GM20000 (cell line): ENCODE measurements at places on chromosomes 12 and 14.

DNA sequence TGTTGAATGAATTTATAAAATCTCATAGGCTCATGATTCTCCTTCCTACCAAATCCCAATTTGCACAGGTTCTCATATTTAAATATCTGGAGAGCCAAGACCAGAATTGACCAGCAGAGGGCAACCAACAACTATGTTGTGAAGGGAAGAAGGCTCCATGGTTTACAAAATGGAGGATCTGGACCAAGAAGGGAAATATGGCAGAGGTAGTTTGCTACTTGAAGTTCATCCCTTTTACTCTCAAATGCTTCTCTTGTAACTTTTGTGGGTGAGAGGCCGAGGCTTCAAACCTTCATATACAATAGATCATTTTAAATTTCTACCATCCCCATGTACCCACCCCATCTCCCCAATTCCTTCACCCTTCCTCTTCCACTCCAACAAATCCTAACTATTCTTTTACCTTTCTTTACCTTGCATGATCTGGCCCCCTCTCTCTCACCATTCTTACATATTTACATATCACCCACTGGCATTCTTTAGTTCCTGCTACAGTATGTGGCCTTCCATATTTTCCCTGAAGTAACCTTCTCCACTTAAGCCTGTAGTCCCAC lies 3.8 kb upstream of the SMARCC2 start:
- peak; percentile 81 for DNase-seq

DNA sequence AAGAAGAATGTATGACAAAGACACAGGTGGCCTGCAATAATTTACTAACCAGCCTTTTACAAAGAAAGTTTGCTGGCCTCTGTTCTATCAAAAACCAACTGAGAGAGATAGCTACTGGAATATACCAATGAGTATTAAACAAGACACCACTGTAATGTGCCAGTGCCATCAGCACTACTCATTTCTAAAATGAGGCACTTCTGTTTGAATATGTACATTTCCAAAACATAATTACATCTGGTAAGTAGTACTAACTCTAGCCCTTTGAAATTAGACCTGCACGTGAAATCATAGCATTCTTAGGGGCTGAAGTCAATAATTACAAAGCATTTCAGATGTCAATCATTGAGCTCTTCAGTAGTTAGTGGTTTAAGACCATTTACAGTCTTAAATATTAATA lies 6.9 kb upstream of the SYCP3 start:
- DNase-seq = no peak

GRCh38 chr12:1608713-1609119 lies 14.3 kb upstream of the FBXL14 start:
- DNase-seq = no peak

DNA sequence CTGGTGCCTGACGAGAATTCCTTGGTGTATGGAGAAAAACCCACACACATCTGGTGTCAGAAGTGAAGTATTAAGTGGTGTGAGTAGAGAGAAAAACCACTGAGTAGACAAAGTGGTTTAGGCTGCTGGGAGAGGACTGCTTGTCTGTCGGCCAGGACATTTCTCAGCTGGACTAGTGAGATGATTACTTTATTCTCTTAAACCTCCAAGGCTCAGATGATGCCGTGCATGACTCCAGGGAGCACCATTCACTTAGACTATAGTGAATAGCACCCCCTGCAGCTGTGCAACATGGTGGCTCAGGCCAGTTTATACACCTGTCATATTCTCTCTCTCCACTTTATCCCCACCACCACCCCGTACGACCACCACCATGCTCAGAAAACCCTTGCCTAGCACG lies 28.5 kb upstream of the NFYB start:
- no peak for DNase-seq

- DNase-seq = no peak
These were observed 10.0 kb downstream of the SFSWAP start for GRCh38 chr12:131720921-131721320.

DNA sequence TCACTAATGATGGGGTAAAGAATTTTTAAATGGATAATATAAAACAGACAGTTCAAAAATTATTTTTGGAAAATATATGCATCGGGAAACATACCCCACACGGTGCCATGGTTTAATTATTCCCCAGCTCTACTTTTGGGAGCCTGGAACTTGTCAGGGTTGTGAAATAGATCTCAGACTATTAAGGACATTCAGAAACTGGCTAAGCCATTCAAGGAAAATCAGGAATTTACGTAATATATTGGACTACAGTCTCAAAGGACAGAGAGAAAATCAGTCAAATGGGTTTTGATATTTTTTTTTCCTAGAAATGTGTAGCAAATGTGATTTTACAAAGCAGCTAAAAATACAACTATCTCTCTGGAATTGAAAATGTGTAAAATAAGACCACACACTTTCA lies 57.6 kb upstream of the MON2 start:
- no peak for DNase-seq

- DNase-seq = no peak
These were observed 1.1 kb downstream of the POLR3B start for GRCh38 chr12:106358396-106359241.

GRCh38 chr14:34138175-34138574 lies 187.3 kb upstream of the EGLN3 start:
- DNase-seq = no peak

- peak; percentile 36 for DNase-seq
These were observed 145.4 kb upstream of the ABCD2 start for GRCh38 chr12:39764944-39765560.

GRCh38 chr14:72610096-72610830 lies 283.6 kb downstream of the DPF3 start:
- DNase-seq = no peak

DNA sequence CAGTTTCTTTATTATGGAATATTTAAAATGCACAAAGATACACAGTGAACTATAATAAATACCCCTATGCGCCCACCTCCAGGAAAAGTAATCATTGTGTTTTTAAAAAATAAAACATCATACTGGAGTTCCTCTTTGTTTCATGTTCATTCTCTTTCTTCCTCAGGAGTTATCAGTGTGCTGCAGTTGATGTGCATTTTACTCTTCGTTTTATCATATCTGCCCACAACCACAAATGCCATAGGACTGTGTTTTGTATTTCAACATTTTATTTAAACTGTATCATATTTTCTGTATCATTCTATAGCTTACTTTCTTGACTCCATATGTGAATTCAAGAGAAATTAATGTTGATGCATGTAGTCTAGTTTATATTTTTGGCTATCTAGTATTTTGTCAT lies 53.9 kb downstream of the TSHR start:
- no peak for DNase-seq

GRCh38 chr12:31233061-31233730 lies 92.8 kb downstream of the SINHCAF start:
- DNase-seq = no peak

- DNase-seq = no peak
These were observed 41.4 kb upstream of the NUDT4 start for GRCh38 chr12:93336291-93336741.

- no peak for DNase-seq
These were observed 22.6 kb upstream of the PAPOLA start for GRCh38 chr14:96479435-96480146.

- peak; percentile 39 for DNase-seq
These were observed 179.6 kb downstream of the TMEM117 start for GRCh38 chr12:44015333-44015941.

DNA sequence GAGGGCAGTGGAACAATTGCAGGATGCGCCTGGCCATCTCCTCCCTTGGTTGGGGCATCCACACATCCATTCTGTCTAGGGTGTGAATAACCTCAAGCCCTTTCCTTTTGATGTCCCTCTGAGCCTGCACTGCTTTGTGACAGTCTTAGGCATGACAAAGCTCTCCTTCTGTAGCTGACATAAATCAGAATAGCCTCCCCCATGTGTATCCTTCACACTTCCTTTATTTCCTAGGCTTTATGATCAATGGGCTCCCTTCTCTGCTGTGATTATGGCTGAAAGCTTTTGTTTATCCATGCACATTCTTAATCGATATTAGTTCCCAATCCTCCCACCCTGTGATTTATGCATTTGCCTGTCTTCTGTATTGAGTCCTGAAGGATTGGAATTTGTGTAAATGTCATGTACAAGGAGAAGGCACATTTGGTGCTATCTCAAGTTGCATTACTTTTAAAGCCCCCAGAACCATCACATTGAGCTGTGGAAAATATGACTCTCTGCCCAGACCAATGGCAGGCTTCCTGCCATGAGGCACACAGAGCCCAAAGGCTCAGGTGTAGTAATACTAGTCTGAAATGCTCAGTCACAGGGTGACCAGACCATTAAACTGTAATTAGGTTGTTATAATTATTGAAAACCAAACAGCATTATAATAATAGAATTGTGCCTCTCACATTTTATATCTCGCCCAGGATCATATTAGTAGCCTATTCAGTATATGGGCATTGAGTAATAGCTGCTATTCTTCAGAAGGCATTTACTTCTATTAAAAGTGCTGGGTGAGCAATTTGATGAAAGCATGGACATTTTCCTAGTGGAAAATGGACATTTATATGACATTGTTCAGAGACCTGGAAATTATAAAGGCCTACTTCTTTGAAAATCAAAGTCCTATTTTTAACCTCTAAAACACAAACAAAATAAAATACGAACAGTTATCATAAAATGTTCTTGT lies 14.0 kb downstream of the EMP1 start:
- no peak for DNase-seq

GRCh38 chr12:8785499-8785898 lies 36.9 kb upstream of the A2ML1 start:
- DNase-seq = no peak

DNA sequence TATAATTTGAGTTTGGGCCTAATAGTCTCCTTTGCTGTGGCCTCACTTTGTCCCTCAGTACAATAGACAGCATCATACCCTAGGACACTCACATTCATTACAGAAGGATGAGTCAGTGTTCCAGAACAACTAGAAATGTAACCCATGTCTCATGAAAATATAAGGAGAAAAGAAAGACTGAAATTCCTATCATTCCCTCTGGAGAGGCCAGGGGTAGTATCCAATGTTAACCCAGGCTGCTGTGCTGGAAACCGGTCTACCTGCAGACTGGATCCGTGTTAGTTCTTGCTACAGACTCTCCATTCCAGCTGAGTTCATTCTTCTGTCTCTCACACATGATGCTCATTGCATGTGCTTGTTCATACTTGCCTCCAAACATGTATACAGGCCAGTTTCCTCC lies 75.8 kb upstream of the HOXC13 start:
- DNase-seq = no peak

DNA sequence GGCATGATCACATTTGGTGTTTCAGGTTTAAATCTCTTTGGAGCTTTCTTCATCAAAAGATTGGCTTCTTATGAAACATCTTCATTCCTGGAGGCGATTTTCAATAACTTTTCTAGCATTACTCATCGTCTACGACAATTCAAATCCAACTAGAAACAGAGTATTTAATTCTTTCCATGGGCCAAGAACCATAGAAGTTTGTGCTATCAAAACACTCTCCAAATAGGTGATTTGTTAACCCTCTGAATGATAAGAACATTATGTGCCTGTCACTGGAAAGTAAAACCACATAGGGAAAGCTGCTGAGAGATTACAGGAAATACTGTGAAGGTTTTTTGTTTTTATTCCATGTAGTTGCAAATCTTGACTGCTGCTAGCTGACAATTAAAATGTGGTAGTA lies 6.9 kb upstream of the DCN start:
- DNase-seq = no peak

DNA sequence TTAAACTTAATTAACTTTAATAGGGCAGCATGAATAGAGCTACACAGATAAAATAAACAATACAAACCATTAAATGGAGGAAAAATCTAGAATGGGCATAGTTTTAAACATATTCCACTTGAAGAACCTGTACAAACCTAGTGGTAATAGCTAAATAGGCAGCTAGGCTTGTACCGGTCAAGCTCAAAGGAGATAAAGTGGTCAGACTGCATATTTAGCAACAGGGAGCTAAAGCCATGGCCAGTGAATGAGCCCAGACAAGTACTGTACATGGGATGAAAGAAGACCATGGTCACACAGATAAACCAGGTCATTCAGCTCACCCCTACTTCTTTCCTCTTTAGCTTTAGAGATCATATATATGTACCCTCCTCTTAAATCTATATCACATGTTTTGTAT lies 186.6 kb upstream of the KRR1 start:
- no peak for DNase-seq

- DNase-seq = no peak
These were observed 11.6 kb downstream of the PRKAB1 start for GRCh38 chr12:119679490-119679889.

- no peak for DNase-seq
These were observed 86.5 kb downstream of the PDZRN4 start for GRCh38 chr12:41274643-41275042.

- peak; percentile 70 for DNase-seq
These were observed 37.3 kb upstream of the ADGRD1 start for GRCh38 chr12:130916241-130916911.

DNA sequence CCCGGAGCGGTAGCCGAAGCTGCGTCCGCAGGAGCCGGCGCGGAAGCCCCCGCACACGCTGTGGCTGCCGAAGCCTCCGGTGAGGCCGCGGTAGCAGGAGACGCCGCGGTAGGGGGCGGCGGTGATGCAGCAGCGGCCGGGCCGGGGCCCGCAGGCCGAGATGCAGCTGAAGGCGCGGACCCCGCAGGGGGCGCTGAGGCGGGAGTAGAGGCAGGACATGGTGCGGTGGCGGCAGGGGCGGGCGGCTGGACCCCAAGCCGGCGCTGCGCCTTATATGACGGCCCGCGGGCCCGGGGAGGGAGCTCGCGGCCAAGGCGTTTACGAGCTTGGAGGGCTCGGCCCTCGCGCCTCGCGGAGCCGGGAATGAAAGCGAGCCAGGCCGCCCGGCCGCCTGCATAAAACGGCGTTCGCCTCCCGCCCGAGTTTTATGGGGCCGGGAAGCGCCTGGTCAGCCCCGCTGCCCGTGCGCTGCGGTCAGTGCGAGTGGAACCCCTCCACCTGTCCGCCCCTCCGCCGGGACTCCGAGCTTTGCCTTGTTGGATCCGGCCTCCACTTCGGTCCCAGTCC lies 16.0 kb upstream of the KRT86 start:
- peak; percentile 18 for DNase-seq

- no peak for DNase-seq
These were observed 93.9 kb downstream of the PLBD1 start for GRCh38 chr12:14473707-14474287.

- DNase-seq = no peak
These were observed 33.0 kb downstream of the MPHOSPH9 start for GRCh38 chr12:123199936-123200335.

GRCh38 chr12:89185889-89186288 lies 166.4 kb downstream of the DUSP6 start:
- no peak for DNase-seq

GRCh38 chr12:65739606-65740005 lies 84.7 kb upstream of the HMGA2 start:
- no peak for DNase-seq

DNA sequence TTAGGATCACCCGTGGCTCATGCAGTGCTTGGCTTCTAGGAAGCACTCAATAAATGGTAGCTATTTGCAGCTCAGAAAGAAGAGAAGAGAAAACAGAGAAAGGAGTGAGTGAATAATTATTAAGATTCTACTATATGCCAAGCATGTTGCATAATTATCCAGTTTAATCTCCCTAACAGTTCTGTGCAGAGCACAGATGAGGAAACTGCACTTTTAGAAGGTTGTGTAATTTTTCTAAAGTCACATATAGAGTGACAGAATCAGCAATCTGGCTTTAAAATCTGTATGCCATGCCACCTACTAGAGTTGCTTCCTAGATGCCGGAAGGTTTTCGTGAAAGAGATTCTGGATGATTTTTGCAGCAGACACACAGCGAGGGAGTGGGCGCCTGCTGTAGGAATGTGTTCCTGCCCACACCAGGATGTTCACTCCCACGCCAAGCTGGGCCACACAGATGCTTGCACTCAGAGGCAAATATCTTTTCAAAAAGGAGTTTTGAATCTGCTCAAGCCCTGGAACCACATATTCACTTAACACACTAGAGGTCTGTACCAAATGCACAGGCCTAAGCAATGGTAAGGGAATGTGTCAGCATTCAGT lies 50.2 kb upstream of the SMCO2 start:
- no peak for DNase-seq
